ENCODE measurements at places on chromosomes 2 and 18. TPM values are rescaled to one million over a fixed set of nuclear protein-coding genes. Genes with fewer than 3 reads are reported as not detected.

The SLC9A4 gene
- total RNA-seq: 0.42 TPM

The C2orf78 gene
- not detected for total RNA-seq

The CUL3 gene
- 86.3 TPM for total RNA-seq

The SLC35F5 gene
- 75.3 TPM for total RNA-seq

DNA sequence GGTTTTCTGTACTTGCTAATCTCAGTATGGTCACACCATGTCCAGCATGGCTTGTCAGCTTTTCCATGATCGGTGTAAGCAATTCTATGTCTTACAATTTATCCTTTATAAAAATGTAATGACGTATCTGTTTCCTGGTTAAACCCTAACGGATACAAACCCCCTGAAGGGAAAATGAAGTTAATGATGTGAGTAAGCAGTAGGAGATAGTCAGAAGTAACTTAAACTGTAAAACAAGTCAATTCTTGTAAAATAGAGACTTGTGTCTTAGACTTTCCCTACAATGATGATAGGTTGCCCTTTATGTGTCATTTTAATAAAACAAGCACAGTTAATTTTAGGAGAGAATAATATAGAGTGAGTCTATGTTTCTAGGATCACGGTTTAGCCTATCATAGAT, 1365.9 kb upstream of the SLC39A10 start:
- DNase-seq: no peak
- no peaks in the 10 kb centered on the region for H3K27me3 ChIP-seq
- H3K4me3 ChIP-seq: no peak overlapping the region
- H3K27ac ChIP-seq: no peak overlapping the region

- no peak overlapping the region for H3K4me3 ChIP-seq
- no peak for DNase-seq
- H3K36me3 ChIP-seq: no peaks in the 10 kb centered on the region
- H3K27ac ChIP-seq: no peak overlapping the region
Measured at GRCh38 chr2:98907385-98907784, 28.6 kb downstream of the CRACDL start.

- DNase-seq: no peak
- H3K36me3 ChIP-seq: no peaks in the 10 kb centered on the region
- H3K27me3 ChIP-seq: no peaks in the 10 kb centered on the region
- H3K4me3 ChIP-seq: no peak overlapping the region
- no peaks in the 10 kb centered on the region for H3K4me1 ChIP-seq
Measured at GRCh38 chr18:72768681-72769229, 99.0 kb downstream of the NETO1 start.

DNA sequence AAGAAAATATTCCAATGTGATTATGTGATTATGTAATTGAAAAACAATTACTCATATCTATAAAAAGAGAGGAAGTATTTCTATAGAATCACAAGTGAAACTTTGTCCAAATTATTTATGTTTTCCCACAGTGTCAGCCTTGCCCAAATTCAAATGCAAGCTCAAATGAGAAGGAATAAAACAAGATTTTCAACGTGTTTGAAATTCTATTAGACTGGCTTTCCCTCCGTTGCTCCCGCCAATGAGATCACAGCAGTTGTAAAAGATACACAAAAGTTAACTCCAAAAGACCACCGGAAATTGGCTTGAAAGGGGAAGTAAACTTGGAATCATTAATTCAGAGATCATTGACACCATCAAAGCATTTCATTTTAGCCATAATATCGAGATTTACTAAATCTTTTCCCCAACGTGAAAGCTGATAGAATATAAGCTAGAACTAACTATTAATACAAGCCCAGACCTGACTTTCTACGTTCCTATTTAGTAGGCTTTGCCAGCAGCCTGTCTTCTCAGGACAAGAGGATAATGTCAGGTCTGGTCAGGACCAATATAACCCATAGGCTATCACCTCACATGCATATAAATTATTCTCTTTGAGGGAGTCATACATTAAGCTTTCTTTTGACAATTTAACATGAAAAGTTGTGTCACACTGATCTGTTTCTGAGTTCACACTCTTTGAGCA, 222.6 kb upstream of the CHAC2 start:
- H3K4me3 ChIP-seq: no peak overlapping the region
- H3K27me3 ChIP-seq: no peaks in the 10 kb centered on the region
- no peak for DNase-seq
- H3K36me3 ChIP-seq: no peaks in the 10 kb centered on the region

- H3K36me3 ChIP-seq: no peaks in the 10 kb centered on the region
- H3K27me3 ChIP-seq: no peaks in the 10 kb centered on the region
- peaks cover 31% of the 10 kb centered on the region for H3K4me1 ChIP-seq
- DNase-seq: no peak
- peak overlapping the region; percentile 91 for H3K4me3 ChIP-seq
Measured at GRCh38 chr2:69642709-69643601, 584 bp downstream of the AAK1 start.

GRCh38 chr18:22613788-22614187, 196.1 kb upstream of the CTAGE1 start:
- no peak for DNase-seq
- no peak overlapping the region for H3K27ac ChIP-seq
- H3K36me3 ChIP-seq: no peaks in the 10 kb centered on the region

DNA sequence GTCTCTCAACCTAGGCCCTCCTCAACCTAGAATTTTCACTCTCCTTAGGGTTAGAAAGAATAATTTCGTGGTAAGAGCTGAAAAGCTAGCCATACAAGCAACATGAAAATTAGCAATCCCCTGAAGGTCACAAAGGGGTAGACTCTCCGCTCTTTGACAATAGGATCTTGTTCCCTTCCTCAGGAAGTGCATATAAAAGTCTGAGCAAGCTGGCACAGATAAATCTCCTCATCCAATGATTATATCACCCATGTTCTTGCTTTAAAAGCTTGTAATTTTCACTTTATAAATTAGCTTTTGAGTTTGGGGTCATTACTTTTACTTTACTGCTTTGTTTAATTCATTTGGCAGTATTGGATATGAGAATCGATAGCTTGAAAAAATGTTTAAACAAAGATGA, 852.3 kb upstream of the CRIM1 start:
- H3K36me3 ChIP-seq: no peaks in the 10 kb centered on the region
- no peak overlapping the region for H3K4me3 ChIP-seq
- H3K4me1 ChIP-seq: no peaks in the 10 kb centered on the region

GRCh38 chr18:27860701-27861107, 316.2 kb downstream of the CDH2 start:
- no peak overlapping the region for H3K4me3 ChIP-seq
- no peak for DNase-seq
- peaks cover 16% of the 10 kb centered on the region for H3K4me1 ChIP-seq
- no peak overlapping the region for H3K27ac ChIP-seq
- no peaks in the 10 kb centered on the region for H3K27me3 ChIP-seq
- H3K36me3 ChIP-seq: no peaks in the 10 kb centered on the region

- no peak for DNase-seq
- H3K27me3 ChIP-seq: no peaks in the 10 kb centered on the region
- no peak overlapping the region for H3K4me3 ChIP-seq
Measured at GRCh38 chr18:63405986-63406385, 16.3 kb downstream of the VPS4B start.

- no peak overlapping the region for H3K27ac ChIP-seq
- H3K27me3 ChIP-seq: no peaks in the 10 kb centered on the region
- H3K4me1 ChIP-seq: no peaks in the 10 kb centered on the region
- H3K36me3 ChIP-seq: no peaks in the 10 kb centered on the region
Measured at GRCh38 chr2:141848191-141848590, 282.6 kb downstream of the LRP1B start.

DNA sequence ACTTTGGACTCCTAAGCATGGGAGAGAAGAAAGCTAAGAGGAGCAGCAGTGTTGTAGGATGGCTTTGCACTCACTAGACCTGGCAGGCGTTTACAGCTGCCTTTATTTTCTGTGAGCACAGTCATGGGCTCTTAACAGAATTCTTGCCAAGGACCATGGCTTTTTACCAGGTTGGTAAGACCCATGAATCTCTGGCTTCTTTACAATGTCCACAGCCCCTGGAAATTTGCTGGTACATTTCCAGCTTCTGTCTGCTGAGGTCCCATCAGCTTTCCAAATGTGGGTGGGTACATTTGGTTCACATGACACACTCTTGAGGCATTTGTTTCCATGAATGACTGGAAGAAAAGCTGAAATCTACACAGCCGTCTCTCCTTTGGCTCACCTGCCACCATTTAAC, 162.7 kb downstream of the PPP1R1C start:
- no peaks in the 10 kb centered on the region for H3K36me3 ChIP-seq
- no peaks in the 10 kb centered on the region for H3K27me3 ChIP-seq
- H3K4me3 ChIP-seq: no peak overlapping the region
- H3K27ac ChIP-seq: no peak overlapping the region
- no peaks in the 10 kb centered on the region for H3K4me1 ChIP-seq

DNA sequence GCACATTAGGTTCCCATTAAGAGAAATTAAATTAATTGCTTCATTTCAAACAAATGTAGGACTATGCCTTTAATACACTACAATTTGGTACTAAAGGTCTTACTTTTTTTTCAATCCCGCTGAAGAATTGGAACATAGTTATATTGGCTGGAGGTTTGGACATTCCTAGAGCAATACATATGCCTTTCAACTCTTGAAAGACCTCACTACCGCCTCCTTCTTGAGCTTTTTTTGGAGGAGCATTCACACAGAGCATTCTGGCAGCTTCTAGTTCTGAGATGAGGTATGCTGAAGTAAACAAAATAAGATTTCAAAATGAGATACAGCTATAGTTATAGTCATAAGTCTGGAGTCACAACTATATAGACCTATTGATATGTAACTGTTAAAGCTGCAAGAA, 10.9 kb downstream of the FAM98A start:
- DNase-seq: no peak
- H3K36me3 ChIP-seq: peaks cover 20% of the 10 kb centered on the region
- H3K4me1 ChIP-seq: no peaks in the 10 kb centered on the region
- H3K4me3 ChIP-seq: no peak overlapping the region
- H3K27me3 ChIP-seq: no peaks in the 10 kb centered on the region

All from esophagus squamous epithelium (tissue), 5 donors.